ENCODE measurements at places on chromosomes 7 and 10.

GRCh38 chr7:111676167-111676566 is 113.9 kb upstream of the IMMP2L start:
- DNase-seq: no peak

DNA sequence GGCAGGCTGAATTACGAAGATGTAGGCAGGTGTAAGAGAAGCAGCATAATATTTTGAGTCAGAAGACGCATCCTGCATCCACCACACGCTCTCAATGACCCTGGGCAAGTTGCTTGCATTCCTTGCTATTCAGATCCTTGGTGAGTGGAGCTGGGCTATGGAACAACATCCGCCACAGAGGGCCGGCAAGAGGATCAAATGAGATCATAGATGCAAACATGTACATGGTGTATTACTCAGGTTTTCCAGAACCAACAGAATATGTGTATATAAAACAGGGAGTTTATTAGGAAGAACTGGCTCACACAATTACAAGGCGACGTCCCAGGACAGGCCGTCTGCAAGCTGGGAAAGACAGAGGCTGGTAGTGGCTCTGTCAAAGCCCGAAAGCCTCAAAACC is 51.5 kb downstream of the ADAM12 start:
- no peak for DNase-seq

GRCh38 chr7:112083776-112084355 is 122.3 kb downstream of the DOCK4 start:
- DNase-seq: no peak

GRCh38 chr10:103683851-103684250 is 171.5 kb downstream of the SH3PXD2A start:
- no peak for DNase-seq

DNA sequence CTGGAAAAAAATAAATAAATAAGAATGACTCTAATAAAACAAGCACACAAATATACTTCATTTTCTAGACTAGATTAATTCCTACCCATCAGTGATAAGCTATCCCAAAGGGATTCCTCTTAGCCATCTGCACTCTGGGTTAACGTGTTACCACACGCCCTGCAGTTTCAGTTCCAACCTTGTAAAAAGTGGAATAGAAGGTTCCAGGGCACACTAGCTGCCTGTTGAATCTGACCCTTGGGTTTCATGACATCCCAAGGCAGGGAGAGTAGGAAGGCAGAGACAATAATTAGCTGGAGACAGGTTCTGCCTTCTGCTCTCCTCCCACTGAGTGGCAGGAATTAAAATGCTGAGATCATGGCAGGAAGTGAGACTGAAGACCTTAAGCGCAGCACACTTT is 33.5 kb downstream of the SLC37A3 start:
- DNase-seq: no peak

DNA sequence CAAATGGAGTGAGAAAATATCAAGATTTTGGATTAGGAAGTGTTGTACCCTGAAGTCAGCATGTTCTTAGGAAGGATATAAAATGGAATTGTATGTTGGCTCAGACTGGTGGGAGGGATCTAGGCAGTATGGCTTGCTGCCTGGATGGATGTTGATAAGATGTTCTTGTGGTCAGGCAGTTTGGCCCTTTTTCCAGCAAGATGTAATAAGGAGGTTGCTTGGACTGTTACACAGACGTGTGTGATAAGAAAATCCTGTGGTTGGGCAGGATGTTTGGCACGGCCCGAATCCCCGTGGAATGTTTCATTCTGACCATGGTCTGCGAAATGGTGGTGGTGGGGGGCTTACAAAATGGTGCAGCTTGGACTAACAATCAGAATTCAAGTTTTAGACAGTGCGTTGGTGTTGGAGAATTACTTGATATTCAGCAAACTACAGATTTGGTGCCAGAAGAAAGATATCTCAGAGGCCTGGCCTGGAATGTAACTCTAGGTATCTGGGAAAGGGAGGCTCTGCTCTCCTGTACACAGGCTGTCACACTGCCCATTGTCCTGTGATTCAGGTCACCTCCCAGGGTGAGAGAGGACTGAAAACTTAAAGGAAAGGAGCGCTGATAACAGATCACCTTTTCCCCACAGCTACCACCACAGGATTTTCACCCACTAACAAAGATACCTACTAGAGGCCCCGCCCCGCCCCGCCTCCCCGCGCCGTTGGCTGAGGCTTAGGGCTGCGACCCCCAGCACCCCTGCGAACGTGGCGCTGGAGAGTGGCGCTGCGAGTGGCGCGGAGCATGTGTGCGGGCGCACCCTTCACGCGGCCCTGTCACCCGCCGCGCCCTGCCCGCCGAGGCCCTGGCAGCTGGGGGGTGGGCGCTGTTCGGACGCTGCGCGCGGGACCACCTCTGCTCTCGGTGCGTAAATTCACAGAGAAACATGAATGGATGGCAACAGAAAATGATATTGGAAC is 19.3 kb upstream of the ZNF680 start:
- DNase-seq: no peak

DNA sequence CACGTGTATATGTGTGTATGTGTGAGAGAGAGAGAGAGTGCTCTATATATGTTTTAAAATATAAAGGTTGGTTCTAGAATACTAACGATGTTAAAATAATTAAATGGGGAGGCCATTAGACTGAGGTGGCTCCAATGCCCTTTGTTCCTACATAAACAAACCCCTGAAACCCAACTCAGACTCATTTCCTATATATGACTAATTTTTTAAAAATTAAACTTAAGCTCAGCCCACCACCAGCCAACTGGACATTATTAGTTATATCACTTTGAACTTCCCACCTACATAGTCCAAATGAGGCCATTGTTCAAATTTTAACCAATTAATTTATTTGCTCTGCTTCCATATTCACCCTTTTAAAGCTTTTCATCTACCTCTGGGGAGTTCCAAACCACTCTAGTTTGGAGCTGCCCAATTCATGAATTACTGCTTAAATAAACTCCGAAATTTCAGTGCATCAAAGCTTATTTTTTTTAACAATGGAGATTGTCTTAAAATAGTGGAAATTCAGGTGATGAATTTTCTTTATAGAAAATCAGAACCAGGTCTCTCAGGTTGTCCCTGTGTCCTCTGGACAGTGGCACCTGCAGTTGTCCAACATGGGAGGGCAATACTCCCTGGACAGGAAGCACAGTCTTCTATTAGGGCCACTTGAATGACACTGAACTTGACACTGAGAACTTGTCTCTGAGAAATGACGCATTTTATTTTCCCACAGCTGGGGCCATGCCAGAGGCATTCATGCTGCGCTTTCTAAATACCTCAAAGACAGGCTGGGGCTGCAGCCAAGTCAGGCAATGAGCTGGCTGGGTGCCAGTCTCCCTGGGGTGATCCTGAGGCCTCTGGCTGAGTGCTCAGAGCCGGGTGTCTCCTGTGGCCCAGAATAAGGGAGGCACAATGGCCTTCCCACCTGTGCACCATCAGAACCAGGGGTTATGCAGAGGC is 109.5 kb upstream of the TMEM72 start:
- peak; percentile 27 for DNase-seq

GRCh38 chr7:90994121-90994520 is 270.1 kb upstream of the FZD1 start:
- no peak for DNase-seq

- no peak for DNase-seq
Measured at GRCh38 chr7:27998382-27998781, 182.2 kb downstream of the JAZF1 start.

DNA sequence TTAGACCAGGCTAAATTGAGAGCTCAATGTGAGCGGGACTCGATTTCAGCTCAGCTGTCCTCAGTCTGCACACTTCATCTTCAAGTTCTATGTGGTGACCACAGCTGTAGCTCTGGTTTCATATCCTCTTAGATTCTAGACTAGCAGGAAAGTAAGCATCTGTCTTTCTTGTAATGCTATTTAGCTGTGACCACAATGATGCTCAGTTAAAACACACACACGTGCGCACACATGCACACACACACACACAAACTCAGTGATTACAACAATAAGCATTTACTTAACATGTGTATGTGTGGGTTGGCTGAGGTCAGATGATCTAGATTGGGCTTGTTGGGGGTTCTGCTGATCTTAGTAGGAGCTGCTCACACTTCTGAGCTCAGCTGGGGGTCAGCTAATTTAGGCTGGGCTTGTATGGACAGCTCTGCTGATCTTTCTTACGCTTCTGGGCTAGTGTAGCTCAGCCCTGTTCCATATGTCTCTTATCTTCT is 82.5 kb downstream of the ZNF365 start:
- DNase-seq: no peak

DNA sequence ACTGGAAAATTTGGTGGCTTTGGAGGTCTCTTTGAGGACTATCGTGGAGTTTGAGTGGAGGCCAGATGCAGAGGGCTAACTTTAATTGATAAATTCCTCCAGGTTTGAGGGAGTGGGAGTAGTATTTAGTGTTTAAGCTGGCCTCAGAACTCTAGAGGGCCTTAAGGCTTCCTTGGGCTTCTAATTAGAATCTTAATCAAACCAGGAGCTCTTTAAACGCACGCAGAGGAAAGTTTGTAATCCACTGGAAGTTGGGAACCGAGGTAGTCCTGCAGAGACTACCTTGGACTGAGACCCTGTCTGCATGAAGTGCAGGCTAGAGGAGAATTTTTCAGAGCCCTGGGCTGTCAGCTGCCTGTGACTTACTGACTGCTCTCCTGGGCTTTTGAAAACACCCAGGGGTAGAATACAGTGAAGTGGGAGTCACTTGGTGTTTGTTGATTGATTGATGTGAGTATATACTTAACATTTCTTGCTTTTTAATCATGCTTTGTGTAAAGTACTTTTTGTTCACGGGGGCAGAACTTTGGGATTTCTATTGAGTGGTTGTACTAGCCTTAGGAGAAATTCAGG is 5.9 kb downstream of the SPAG6 start:
- DNase-seq: no peak

DNA sequence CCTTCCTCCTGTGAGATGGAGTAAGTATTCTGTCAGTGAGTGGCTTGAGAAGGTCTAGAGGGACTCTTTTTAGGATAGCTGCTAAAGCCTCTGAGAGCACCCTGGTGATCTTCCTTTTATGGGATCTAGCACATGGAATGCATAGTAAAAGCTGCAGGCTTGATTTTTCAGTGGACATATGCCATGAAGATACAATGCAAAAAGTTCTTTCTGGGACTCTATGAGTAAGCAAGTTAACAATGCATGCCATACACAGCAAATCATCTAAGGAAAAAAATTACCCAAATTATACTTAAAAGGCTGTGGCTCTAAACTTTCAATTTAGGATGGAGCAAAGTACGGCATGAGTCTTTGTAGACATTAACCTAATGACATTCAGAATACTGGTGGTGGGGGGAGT is 154.5 kb downstream of the SGMS1 start:
- no peak for DNase-seq
